Fibroblast of skin of left biceps (primary cell): ENCODE measurements at places on chromosomes 4 and X.

DNA sequence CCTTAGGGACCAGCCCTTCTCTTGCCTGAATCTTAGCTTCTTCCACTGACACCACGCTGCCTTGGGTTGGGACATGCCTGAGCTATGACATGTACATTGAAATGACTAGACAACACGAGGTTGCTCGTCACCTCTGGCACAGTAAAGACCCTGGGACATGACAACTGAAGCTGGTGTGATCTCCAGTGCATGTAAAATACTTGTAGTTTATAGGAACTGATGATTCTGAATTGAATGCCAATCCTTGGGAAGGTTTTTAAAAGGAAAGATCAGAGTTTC lies 100.7 kb upstream of the PGRMC2 start:
- no peak for DNase-seq

DNA sequence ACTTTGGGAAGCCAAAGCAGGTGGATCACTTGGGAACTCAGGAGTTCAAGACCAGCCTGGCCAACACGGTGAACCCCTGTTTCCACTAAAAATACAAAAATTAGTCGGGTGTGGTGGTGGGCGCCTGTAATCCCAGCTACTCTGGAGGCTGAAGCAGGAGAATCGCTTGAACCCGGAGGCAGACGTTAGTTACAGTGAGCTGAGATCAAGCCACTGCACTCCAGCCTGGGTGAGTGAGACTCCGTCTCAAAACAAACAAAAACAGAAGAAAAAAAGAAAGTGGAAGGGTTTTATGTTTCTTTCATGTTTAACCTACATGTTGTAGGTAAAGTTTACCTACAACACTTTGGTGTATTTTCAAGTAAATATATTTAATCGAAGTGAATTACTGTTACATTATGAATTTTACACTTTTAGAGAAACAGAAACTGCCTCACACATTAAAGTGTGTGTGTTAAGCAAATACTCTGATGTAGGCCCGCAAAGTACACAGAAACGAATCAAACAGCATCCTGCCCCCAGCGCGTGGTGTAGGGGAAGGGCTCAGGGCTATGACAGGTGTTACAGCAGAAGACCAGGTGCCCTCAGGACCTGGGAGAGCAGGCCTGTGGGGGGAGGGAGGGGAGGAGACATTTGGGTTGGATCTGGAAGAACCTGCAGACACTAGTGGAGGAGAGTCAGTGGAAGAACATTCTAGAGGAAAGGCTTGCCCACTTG lies 39.0 kb downstream of the PTTG2 start:
- DNase-seq: no peak

DNA sequence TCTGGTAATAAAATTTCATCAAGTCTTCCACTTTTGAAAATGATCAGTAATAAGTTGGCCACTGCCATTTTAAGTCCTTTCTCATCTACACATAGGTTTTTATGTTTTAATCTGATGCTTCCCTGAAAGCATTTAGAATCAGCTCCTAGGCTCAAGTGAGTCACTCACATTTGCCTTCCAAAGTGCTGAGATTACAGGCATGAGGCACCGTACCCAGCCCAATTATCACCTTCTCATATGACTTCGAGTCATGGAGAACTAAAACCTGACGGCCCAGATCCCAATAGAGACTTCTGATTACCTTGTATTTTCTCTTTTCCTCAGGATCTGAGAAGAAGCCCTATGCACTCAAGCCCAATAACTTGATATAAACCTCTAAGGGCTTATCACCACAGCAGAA lies 140.8 kb downstream of the OPHN1 start:
- DNase-seq: no peak

DNA sequence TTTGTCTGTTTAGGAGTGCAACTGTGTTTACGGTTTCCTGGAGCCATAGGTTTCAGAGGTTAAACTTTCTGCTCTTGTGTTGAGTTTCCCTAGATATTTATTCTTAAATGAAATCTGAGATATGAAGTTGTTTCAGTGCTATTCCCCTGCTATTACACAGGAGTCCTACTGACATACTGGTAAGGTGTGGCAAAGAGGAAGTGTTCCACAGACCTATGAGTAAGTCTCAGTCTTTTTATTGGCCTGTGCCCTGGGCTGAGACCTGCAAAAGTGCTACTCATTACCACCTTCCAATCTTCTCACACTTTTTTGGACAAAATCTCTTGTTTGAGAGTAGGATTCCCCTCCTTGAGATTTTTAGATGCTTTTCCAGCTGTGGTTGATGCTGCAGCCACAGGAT lies 35.6 kb upstream of the MAGEA8 start:
- DNase-seq: no peak

DNA sequence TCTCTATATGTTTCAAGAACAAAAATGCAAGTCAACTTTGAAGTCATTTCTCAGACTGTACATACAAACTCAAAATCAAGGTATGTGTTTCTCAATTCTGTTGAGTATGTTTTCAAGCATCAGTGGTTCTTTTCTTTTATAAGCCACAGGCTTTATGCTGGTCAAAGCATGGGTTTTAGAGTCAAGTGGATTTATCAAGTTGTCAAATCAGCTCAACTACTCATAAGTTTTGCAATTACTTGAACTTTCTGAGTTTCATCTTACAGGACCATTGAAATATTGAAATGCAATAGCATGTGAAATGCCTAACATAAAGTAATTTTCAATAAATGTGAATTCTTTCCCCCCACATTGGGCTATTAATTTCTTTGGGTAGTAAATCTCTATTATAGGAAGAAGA lies 239.9 kb upstream of the DKK2 start:
- no peak for DNase-seq

- DNase-seq: no peak
Measured at GRCh38 chr4:172983014-172983413, 185.6 kb upstream of the GALNT7 start.

DNA sequence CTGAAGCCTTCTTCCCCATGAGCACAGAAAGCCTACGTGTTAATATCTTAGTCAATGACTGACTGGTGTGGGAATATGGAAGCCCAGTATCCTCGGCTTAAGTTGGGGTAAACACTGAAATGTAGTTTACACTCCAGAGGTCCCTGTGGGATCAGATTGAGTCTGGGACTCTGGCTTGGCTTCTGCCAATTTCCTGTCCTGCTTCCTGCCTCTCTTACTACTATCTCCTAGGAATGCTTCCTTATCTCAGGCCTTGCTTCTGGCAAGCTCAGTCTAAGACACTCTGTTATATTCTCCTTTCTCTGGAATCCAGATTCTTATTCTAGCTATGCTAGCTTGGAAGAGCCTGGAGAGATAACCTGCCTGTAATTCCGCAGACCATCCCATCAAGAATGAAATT lies 174.0 kb upstream of the LDB2 start:
- no peak for DNase-seq

- DNase-seq: no peak
Measured at GRCh38 chr4:84809946-84810345, 156.5 kb downstream of the WDFY3 start.

DNA sequence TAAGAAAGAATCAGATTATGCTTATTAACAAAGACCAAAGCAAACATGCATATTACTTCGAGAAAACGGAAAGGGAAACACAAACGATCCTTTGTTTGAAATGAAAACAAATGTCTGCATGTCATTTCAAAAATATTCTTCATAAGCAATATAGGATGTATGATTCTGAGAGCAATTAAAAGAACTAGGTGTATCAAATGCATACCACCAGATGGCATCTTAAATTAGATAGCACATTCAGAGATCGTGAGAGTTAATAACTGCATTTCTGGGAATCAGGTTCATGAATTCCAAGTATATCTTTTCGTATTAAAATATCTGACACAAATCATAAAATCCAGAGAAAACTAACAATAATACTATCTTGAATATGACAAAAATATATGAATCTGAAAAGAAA lies 159.5 kb downstream of the PPP3CA start:
- DNase-seq: no peak

DNA sequence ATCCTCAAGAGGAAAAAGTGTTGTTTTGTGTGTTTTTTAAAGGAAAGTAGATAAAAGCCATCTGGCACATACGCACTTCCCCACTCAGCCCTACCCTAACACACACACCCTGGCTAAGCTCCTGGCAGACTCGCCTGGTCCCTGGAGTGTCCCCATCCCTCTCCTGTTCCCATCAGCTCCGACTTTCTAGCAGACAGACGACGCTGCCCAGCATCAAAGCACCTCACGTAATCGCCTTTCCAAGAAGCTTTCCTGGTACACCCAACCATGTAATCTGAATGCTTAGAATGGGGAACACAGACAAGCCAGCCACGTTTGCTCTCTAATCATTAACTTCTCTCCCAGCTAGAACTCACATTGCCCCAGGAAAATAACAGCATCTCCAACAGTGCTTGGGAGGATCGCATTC lies 116.2 kb downstream of the AFAP1 start:
- no peak for DNase-seq

DNA sequence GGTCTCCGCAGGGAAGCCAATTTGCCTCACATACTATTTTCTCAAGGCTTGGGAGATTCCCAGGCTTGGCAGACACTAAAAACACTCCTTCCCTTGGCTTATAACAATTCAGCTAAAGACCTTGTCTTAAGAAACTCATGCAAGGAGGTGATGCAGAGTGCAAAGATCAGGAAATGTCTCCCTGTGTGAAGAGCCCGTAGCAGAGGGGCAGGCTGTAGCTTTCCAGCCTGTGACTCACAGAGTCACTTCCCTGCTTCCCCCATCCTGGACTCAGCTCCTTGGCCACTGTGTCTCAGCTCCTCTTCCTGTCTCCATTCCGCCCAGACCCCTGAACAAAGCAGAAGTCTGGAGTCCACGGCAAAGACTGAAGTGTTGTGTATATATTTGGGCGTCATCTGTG lies 56.1 kb downstream of the KDR start:
- no peak for DNase-seq

DNA sequence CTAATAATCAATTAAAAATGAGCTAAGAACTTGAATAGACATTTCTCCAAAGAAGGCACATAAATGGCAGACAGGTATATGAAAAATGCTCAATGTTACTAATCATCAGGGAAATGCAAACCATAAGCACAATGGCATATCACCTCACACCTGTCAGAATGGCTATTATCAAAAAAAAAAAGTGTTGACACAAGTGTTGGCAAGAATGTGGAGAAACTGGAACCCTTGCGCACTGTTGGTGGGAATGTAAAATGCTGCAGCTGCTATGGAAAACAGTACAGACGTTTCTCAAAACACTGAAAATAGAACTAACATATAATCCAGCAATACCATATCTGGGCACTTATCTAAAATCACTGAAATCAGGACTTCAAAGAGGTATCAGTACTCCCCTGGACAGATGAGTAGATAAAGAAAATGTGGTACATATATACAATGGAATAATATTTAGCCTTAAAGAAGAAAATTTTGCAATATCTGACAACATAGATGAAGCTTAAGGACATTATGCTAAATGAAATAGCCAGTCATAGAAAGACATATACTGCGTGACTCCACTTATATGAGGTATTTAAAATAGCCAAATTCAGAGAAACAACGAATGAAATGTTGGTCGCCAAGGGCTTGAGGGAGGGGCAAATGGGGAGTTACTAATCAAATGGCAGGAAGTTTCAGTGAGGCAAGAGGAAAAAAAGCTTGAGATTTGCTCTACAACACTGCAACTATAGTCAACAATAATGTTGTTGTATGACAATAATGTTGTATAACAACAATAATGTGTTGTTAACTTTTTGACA lies 175.5 kb downstream of the WDFY3 start:
- DNase-seq: no peak

DNA sequence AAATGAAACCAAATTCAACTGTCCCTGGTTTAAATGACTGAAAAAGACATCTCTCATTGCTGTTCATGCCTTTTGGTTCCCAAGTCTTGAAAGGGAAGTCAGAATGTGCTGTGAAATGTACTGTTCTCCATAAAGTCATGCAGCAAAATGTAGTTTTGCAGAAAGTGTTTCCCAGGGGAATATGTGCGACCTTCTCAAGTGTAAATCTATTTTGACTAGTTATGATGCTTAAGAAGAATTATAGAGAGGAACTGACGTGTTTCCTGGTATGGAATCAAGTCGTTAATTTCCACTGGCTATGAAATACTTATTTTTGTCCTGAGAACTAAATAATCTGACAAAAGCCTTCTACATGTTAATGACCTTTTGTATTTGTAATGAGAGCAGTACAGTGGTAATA lies 223.1 kb downstream of the CLCN4 start:
- DNase-seq: no peak

DNA sequence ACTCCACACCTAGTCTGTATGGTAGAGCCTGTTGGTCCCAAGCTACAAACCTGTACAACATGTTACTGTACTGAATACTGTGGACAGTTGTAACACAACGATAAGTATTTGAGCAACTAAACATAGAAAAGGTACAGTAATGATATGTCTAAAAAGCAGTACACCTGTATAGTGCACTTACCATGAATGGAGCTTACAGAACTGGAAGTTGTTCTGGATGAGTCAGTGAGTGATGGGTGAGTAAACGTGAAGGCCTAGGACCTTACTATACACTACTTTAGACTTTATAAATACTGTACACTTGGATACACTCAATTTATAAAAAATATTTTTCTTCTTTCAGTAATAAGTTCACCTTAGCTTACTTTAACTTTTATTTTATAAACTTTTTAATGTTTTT lies 104.0 kb downstream of the TMA16 start:
- no peak for DNase-seq

- no peak for DNase-seq
Measured at GRCh38 chr4:2924765-2925301, 38.4 kb downstream of the NOP14 start.

DNA sequence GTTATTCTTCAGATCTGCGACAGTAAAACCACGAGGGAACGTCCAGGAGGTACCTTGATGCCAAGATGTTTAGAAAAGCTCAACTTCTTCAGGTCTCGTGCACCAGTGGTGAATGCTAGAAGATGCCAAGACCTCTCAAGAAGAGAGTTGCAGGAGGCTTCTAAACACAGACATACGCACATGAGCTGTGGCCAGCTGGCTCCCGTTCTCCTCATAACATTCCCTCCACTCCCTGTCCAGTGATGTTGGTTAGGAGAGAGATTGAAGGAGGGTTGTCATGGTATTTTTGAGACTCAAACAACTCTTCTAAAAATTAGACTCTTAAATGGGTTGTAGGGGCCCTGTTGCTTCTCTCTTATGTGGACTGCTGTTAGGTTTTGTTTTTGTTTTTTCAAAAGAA lies 184.3 kb downstream of the QDPR start:
- no peak for DNase-seq

DNA sequence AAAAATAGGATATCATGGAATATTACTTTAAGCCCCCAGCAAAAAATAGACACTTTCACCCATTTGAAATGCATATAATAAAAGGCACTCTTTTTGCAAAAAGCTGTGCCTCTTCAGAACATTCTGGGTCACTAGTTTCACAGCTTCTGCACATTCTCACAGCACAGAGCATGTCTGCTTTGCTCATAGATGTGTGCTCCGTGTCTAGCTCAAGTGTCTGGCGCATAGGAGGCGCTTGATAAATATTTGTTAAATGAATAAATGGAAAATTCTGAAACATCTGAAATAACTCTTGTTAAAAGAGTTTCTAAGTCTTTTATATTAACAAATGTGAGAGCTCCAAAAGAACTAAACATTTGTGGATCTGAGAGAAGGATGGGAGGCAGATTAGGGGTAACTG lies 275.2 kb downstream of the PTTG2 start:
- DNase-seq: no peak

GRCh38 chrX:1427756-1428155 lies 25.0 kb downstream of the ASMTL start:
- DNase-seq: no peak

GRCh38 chrX:57137501-57137900 lies 304 bp upstream of the SPIN2A start:
- peak; percentile 28 for DNase-seq
